GM13977 (cell line): ENCODE measurements at places on chromosomes 5 and 9.

DNA sequence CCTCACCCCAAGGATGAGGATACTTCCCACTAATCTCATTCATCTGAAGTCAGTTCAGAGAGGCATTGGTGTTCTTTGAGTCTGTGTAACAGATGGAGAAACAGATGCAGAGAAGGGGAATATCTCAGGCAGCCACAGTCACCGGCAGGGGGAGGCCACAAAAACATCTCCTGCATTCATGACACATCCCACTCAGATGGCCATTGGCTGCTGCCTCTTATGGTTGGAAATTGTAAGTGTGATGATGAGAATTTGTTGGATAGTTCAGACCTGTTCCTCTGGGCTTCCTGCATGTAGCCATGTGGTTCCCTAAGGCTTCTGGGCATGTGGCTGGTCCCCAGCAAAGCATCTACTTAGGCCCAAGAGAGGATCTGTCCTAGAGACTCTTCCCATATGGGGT lies 45.9 kb upstream of the GABRP start:
- no peak for DNase-seq

GRCh38 chr5:99019812-99020697 lies 91.2 kb upstream of the CHD1 start:
- no peak for DNase-seq

GRCh38 chr5:80707645-80708044 lies 52.9 kb upstream of the DHFR start:
- no peak for DNase-seq

DNA sequence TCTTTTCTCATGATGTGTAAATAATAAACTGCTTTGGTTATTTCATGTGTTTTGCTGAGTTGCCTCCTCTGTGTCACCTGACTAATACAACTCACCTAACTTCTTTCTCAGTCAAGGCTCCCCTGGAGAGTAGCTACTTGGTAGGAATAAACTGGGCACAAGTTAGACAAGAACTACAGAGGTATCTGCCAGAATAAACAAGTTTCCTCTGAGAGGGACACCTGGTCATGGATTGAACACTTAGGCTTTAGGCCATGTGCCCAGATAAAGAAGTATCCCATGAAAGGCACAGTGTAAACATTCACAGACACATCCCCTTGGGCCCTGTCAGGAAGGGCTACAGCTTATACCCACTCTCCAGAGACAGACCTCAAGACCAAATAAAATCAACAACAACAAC lies 532.5 kb downstream of the KIF4B start:
- no peak for DNase-seq

DNA sequence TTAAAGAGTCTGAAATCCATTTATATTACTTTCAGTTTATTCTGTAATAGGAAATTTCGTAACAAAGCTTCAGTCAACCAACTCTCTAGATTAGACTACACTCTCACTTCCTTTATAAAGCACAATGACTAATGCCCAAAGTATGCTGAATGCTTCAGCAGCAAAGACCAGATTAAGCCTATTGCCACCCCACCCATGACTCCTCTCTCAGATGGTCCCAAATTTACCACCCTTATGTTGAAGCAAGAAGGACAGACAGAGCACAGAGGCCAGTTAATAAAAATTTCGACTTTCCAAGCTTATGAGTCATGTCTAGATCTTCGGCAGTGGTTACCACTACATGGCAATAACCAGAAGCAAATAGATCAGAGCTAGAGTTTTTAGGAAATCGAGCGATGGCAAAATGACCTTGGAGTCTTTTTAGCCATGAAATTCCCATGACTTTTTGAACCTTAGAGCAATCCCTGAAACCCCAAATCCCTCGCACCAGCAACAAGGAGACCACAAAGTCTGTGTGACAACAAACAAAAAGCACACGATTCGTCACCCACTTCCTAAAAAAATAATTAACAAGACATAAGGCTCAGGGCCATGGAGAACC lies 287.8 kb upstream of the RASA1 start:
- no peak for DNase-seq

GRCh38 chr5:54867310-54867944 lies 118.0 kb downstream of the ESM1 start:
- DNase-seq, result peak; percentile 56
